ENCODE measurements at places on chromosomes 3 and 15. TPM values are rescaled to one million over a fixed set of nuclear protein-coding genes. Genes with fewer than 3 reads are reported as not detected.

MKRN2OS gene
- not detected for total RNA-seq

TM6SF1 gene
- total RNA-seq, result 20.3 TPM

GPR27 gene
- not detected for total RNA-seq

ZDHHC23 gene
- total RNA-seq, result 3.3 TPM

XRN1 gene
- 15.8 TPM for total RNA-seq

UQCRC1 gene
- 341 TPM for total RNA-seq

FAM107A gene
- 83.0 TPM for total RNA-seq

ECE2 gene
- not detected for total RNA-seq

DAZL gene
- total RNA-seq, result not detected

GHRL gene
- total RNA-seq, result 0.53 TPM

TMIE gene
- total RNA-seq, result not detected

AP3B2 gene
- total RNA-seq, result not detected

MYLK gene
- 92.5 TPM for total RNA-seq

AHSG gene
- total RNA-seq, result not detected

ADPRH gene
- total RNA-seq, result 14.5 TPM

CCR3 gene
- total RNA-seq, result not detected

SCG5 gene
- 0.30 TPM for total RNA-seq

LRRN1 gene
- not detected for total RNA-seq

ST8SIA2 gene
- total RNA-seq, result not detected

LCTL gene
- total RNA-seq, result not detected

PDIA3 gene
- total RNA-seq, result 278 TPM

TRH gene
- not detected for total RNA-seq

NPRL2 gene
- total RNA-seq, result 15.5 TPM

AADAC gene
- 0.87 TPM for total RNA-seq

ANKRD34C gene
- not detected for total RNA-seq

TMEM212 gene
- total RNA-seq, result not detected

SEMA3G gene
- 3.5 TPM for total RNA-seq

KNG1 gene
- not detected for total RNA-seq

CFAP92 gene
- 0.27 TPM for total RNA-seq

LSMEM2 gene
- total RNA-seq, result not detected

ROBO1 gene
- 2.6 TPM for total RNA-seq

CCR8 gene
- not detected for total RNA-seq

STAC gene
- total RNA-seq, result 29.0 TPM

MST1R gene
- total RNA-seq, result 1.7 TPM

ESYT3 gene
- 0.05 TPM for total RNA-seq

SLC28A2 gene
- not detected for total RNA-seq

SLC9A9 gene
- 1.5 TPM for total RNA-seq

LIPC gene
- total RNA-seq, result 0.07 TPM

TERC gene
- total RNA-seq, result 146 TPM

TUSC7 gene
- total RNA-seq, result not detected

FOXL2NB gene
- total RNA-seq, result not detected

KIF15 gene
- 13.8 TPM for total RNA-seq

C2CD4A gene
- total RNA-seq, result not detected

SPATA12 gene
- total RNA-seq, result 0.13 TPM
